ENCODE measurements at places on chromosomes 2 and 18.

- DNase-seq, result no peak
Observed at GRCh38 chr2:143514413-143514812, 385.2 kb downstream of the ARHGAP15 start.

GRCh38 chr2:70513738-70514137 lies 39.9 kb downstream of the TGFA start:
- no peak for DNase-seq

- DNase-seq, result no peak
Observed at GRCh38 chr2:175930504-175930903, 71.6 kb downstream of the LNPK start.

DNA sequence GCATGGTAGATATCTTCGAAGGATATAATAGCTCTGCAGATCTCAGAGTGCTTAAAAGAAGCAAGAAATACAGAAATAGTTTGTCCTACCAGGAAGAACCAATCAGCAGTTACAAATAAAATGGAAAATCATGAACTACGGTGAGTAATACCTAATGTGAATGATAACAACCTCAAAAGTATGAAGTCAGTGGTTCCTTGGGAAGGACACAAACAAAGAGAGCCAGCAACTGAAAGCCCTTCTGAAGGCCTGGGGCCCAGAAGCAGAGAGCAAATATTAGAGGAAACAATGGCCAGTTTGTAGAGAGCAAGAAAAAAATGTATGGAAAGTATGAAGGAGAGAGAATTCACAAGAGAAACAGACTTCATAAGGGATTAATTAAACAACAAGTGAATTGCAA lies 226.8 kb upstream of the CHST9 start:
- DNase-seq, result no peak

GRCh38 chr2:190355968-190356644 lies 12.7 kb downstream of the INPP1 start:
- no peak for DNase-seq

- DNase-seq, result peak; percentile 14
Observed at GRCh38 chr2:175154661-175155082, 13.3 kb downstream of the ATF2 start.

DNA sequence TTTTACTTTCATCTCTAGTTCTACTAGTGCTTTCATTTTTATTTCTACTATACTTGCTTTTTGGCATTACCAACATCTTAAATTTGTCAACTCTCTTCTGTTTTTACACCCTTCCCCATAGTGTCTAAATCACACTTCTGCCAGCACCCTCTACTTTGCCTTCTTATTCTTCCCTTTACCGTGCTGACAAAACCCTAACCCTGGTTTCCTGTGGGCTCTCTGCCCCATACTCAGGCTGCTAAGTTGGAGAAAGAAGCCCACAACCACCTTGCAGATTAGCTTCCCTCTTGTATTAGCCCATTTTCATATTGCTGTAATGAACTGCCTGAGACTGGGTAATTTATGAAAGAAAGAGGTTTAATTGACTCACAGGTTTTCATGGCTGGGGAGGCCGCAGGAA lies 24.8 kb downstream of the GIGYF2 start:
- no peak for DNase-seq

- DNase-seq, result no peak
Observed at GRCh38 chr2:153403940-153404339, 74.6 kb downstream of the RPRM start.
